ENCODE measurements at places on chromosomes 2 and 18. TPM values are rescaled to one million over a fixed set of nuclear protein-coding genes. Genes with fewer than 3 reads are reported as not detected.

GPC1 gene
- total RNA-seq = 15.4 TPM

ROCK2 gene
- total RNA-seq = 18.2 TPM

ANKRD53 gene
- 0.25 TPM for total RNA-seq

TCF4 gene
- total RNA-seq = 89.0 TPM

ZEB2 gene
- 56.1 TPM for total RNA-seq

FAHD2A gene
- total RNA-seq = 14.0 TPM

ANKRD30B gene
- total RNA-seq = 0.14 TPM

TRAPPC8 gene
- total RNA-seq = 19.9 TPM

ZNF521 gene
- 39.2 TPM for total RNA-seq

VWA3B gene
- total RNA-seq = 0.60 TPM

SPP2 gene
- total RNA-seq = not detected

TEKT4 gene
- total RNA-seq = not detected

RUFY4 gene
- total RNA-seq = 0.38 TPM

VAMP5 gene
- 2.1 TPM for total RNA-seq

RGPD3 gene
- total RNA-seq = 0.67 TPM

UCN gene
- total RNA-seq = 1.4 TPM

DNA sequence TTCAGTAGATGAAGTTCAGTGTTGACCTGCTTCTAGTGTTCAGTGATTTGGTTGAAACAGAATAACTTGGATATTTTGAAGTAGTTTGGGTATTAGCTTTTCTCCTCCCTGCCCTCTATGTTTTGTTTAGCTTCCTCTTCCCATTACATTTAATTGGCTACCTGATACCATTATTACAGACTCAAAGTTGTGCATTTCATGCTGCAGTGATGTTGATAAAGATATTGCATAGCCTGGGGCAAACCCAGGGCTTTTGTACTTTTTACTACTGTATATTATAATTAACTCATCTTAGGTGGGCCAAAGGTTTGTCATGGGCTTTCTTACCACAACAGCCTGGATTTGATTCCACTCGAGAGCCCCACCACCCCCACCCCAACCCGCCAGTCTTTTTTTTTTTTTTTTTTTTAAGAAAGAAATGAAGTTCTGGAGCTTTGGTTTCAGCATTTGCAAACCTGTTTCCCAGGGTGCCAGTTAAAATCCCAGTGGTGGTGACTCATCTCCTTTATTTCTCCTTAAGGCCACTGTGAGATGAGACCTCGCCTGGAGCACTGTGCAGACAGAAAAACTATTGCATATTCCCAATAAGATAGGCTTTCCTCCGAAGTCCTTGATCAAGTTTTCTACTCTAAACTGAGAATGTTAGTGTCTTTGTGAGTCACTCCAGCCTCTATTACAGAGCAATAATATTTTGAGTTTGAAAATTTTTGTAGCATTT is 393.7 kb upstream of the FANCL start:
- no peak for ATAC-seq

DNA sequence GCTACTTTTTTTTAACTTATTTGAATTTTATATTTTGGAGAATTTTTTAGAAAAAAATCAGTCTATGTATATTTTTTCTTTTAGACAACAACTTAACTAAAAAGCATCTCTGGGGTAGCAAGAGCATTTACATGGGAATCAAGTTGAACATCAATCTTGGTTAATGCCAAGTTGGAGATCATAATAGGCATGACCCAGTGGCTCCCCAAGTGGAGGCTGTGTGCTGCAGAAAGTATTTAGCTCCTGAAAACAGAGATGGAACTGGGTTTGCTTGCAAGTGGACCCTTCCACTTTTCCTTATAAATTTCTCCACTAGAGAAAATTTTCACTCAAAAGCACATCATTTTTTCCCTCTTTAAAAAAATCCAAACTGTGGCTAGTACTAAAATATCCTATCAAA is 23.9 kb upstream of the CAVIN2 start:
- ATAC-seq = no peak

- ATAC-seq = no peak
Observed at GRCh38 chr2:76711490-76711889, 810.7 kb downstream of the LRRTM4 start.

- ATAC-seq = no peak
Observed at GRCh38 chr2:235770909-235771820, 277.3 kb downstream of the AGAP1 start.

DNA sequence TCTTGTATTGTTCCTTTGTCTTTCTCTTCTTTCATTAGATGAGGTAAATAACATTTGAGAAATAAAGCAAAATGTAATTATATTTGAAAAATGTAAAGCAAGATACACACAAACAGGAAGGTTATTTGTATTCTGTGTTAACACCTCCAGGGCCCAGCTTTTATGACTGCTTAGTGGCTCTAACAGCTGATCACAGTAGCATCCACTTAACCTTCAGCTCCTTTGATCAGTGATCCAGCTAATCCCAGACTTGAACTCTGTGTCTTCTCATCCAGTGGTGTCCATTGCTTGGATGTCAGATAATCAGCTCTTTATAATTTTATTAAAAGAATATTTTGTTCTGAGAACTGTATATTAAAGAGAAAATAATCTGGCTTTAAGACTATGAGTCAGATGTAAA is 44.5 kb downstream of the PSMD14 start:
- ATAC-seq = no peak

DNA sequence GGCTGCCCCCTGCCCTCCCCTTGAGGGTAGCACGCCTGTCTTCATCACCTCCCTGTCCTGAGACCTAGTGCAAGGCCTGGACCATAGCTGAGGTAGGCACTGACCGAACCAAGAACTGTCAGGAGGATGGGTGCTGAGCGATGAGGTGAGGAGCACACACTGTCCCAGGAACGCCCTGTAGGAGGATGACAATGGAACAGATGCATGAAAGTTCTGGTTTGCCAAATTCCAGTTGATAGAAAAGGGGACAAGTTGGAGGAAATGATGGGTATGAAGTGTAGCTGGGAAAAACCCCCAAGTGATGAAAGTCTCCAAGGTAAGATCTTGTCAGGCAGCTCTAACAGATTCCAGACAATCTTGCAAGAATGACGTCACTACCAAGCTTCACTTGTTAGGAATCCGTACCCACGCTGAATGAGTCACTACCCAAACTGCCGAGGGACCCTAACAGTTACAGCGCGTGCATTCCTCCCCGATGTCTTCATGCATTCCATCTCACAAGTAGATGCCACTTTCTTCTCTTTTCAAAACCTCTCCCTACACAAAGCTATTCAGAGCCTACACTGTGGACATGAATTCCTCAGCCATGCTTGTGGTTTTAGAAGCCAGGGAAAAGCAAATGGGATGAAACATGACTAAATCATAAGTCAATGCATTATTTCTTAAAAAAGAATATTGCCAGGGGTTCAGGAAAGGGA is 27.6 kb downstream of the MRPL33 start:
- peak; percentile 91 for ATAC-seq

DNA sequence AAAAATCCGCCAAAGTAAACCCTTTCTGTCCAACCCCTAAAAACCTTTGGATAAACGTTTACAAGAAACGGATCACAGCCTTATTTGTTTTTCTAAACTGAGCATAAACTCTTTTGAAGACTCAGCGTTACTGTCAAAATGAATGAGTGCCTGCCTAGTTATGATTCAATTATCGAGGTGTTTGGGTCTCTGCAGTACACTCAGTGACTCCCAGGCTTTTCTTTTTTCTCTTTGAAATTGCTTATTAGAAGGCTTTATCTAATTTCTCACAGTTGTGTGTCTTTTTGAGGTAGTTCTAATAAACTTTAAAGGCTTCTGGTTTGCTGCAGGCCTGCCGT is 663 bp downstream of the RHBDD1 start:
- no peak for ATAC-seq

DNA sequence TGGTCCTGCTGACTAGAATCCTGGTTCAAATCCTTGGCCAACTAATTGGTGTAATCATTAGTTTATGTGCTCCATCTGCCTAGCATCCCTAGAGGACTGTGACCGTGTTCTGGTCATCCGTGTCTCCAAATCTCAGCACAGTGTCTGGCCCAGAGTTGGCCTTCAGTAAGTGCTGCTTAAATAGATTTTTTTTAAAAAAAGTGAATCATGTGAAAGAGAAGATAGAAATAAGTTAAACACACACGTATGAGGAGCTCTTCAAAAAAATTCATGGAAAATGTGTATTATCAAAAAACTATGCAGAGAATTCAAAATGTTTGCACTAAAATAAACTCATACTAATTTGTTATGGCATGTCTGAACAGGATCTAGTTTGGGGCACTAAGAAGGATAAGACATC is 129.3 kb upstream of the TLK1 start:
- no peak for ATAC-seq

- ATAC-seq = no peak
Observed at GRCh38 chr2:25585189-25585588, 88.2 kb downstream of the DTNB start.

- no peak for ATAC-seq
Observed at GRCh38 chr2:8312221-8312620, 369.6 kb upstream of the ID2 start.

- no peak for ATAC-seq
Observed at GRCh38 chr2:71894261-71894660, 253.4 kb downstream of the CYP26B1 start.

DNA sequence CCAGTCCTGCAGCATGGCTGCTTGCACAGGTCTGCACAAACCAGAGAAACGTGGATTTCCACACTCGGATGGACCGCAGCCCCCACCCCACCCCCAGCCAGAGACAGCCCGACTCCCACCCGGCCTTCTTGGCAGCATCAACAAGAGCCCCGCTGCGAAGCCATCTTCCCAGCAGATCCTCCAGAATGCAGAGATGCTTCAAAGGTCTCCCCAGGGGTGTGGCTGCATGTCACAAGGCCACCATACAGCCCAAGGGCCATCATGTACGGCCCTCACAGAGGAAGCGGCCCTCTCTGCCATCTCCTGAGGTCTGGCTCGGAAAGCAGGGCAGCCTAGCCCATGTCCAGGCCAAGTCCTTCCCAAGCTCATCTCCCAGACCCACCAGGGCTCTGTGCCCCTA is 11.5 kb downstream of the DNMT3A start:
- ATAC-seq = no peak

- no peak for ATAC-seq
Observed at GRCh38 chr2:20594957-20595356, 55.9 kb downstream of the HS1BP3 start.

GRCh38 chr2:48258481-48259149 is 271.3 kb upstream of the STON1 start:
- no peak for ATAC-seq

- ATAC-seq = peak; percentile 75
Observed at GRCh38 chr2:198214114-198214596, 409.8 kb downstream of the PLCL1 start.

GRCh38 chr2:199692489-199692888 is 158.5 kb downstream of the FTCDNL1 start:
- ATAC-seq = no peak

GRCh38 chr2:174617120-174617519 is 19.5 kb upstream of the WIPF1 start:
- no peak for ATAC-seq

DNA sequence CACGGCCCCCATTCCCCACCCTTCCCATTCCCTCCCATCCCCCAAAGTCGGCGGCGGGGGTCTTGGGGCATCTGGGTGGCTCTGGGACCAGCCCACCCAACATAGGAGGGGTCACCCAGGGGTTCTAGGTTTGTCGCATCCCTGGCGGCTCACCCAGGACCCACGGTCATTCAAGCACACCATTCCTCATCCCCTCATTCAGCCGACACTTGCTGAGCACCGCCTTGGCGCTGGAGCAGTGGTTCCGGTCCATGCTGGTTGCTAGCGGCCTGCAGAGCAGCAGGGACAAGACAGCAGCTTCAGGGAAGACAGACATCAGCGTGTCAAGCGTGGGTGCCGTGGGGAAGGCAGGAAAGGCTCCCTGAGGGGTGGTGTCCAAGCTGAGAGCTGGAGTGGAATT is 50.5 kb upstream of the OTOS start:
- ATAC-seq = no peak

GRCh38 chr2:222752746-222753145 is 81.3 kb downstream of the MOGAT1 start:
- ATAC-seq = no peak

- no peak for ATAC-seq
Observed at GRCh38 chr18:24231773-24232735, 93.2 kb downstream of the CABYR start.

- ATAC-seq = no peak
Observed at GRCh38 chr2:107064750-107065149, 178.8 kb upstream of the ST6GAL2 start.

GRCh38 chr2:222561817-222562645 is 93.9 kb downstream of the FARSB start:
- ATAC-seq = peak; percentile 58

GRCh38 chr2:45068571-45069140 is 59.4 kb upstream of the SIX2 start:
- ATAC-seq = no peak

- peak; percentile 47 for ATAC-seq
Observed at GRCh38 chr2:30225131-30225762, 6.1 kb upstream of the LBH start.

GRCh38 chr2:178271629-178272333 is 77.5 kb downstream of the OSBPL6 start:
- ATAC-seq = no peak

GRCh38 chr2:124874219-124874618 is 849.1 kb downstream of the CNTNAP5 start:
- ATAC-seq = no peak

DNA sequence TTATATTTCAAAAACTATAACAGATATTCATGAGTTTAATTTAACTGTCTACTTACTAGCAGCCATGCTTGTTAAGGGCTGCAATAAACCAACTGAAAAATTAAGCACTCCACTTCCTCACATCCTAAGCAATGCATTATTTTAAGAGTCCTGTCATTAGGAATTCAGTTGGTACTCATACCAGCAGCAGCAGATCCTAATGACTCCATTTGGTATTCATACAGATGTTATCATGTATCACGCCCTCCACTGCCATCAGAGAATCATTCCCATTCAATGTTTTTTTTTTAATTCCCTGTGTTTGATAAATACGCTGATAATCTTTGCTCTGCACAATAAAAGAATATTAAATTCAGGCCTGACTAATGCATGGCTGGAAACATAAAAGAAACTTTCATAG is 236.8 kb downstream of the AFF3 start:
- ATAC-seq = no peak

DNA sequence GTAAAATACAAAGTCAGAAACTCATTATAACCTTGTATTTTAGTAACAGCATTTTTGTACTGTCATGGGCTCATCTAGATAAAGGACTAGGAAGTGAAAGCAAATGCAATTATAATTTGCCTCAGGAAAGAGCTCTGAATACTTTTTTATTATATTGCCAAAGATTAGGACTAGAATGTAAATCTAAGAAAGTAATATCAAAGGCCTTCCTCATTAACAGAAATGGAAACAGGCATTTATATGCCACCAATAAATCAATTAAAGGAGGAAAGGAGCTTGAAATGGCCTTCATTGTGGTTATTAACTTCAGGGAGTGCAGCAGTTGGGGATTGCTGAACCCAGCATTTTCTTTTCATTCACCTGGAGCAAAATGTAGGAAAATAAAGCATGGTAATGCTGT is 39.6 kb downstream of the DTNA start:
- ATAC-seq = no peak

GRCh38 chr2:82667491-82667890 is 1791.6 kb downstream of the SUCLG1 start:
- no peak for ATAC-seq

Measured in motor neuron (in vitro differentiated cells).